ENCODE measurements at places on chromosomes 6 and 20.

- DNase-seq: no peak
Observed at GRCh38 chr6:133240511-133241085, 559 bp upstream of the EYA4 start.

DNA sequence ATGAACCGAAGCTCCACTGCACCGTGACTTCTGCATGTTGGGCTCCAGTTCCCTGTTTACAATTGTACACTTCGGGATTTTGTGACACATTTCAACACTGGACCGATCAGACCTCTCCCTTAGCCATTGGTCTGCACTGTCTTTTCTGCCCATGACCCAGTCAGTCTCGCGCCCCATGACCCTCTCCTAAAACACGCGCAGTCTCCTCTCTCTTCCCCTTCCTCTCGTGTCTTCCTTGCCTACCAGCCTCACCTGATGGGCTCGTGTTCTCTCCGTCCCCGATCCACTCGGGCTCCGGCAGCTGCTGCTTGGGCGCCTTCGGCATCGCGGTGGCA lies 535 bp upstream of the ABCF1 start:
- no peak for DNase-seq

- no peak for DNase-seq
Observed at GRCh38 chr20:36607586-36608387, 2.2 kb downstream of the RAB5IF start.

- no peak for DNase-seq
Observed at GRCh38 chr20:32240205-32240604, 32.5 kb downstream of the POFUT1 start.

Measured in NCI-H446 treated with DMSO at 0.1 percent for 48 hours (cell line).